ENCODE measurements at places on chromosomes 2 and 18.

- DNase-seq, result no peak
These were observed 82.0 kb downstream of the RRM2 start for GRCh38 chr2:10204326-10205161.

GRCh38 chr2:231410293-231411004 lies 14.9 kb downstream of the B3GNT7 start:
- DNase-seq, result no peak

DNA sequence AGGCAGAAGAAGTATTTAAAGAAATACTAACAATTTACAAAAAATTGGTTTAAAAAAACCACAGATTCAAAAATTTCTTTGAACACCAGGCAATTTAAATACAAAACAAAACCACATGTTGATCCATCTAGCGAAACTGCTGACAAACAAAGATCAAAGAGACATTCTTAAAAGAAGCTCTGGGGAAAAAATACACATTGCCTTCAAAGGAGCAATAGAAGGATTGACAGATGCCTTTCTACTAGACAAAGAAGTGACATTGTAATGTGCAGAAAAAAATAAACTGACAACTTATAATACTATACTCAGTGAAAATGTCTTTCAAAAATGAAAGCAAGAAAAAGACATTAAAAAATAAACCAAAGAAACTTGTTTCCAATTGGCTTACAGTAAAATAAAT lies 12.6 kb upstream of the EIF2AK3 start:
- DNase-seq, result no peak

- no peak for DNase-seq
These were observed 6.2 kb upstream of the PLCL1 start for GRCh38 chr2:197798187-197798586.

DNA sequence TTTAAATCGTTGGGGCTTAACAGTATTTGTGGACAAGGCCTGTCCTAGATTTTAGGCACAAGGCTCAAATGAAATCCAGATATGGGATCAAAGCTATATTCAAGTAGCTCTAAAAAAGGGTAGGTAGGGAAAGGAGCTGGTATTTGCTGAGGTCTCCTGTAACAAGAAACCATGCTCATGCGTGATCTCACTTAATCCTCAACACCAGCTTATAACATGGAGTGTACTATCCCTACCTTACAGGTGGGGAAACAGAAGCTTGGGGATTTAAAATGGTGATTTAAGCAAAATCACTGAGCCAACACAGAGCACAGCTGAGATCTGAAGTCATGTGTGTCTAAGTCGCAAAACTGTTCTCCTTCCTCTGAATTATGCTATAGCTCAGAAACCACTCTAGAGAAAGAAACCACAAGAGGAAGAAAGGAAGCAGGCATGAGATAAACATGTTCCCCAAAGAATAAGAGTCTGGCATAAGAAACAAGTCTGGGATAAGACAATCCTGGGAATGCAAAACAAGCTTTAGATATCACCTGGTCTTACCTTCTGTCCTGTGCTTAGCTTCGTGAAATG lies 43.1 kb downstream of the CYRIA start:
- DNase-seq, result no peak

GRCh38 chr2:223643309-223643708 lies 41.1 kb upstream of the SCG2 start:
- no peak for DNase-seq

Data from activated CD4-positive, CD25-positive, alpha-beta regulatory T cell treated with anti-CD3 and anti-CD28 coated beads, Interleukin-2, amount 50 U/mL, for 72 hours (primary cell).